ENCODE measurements at places on chromosomes 1 and 21.

- DNase-seq = no peak
Observed at GRCh38 chr1:245858022-245858721, 648.9 kb downstream of the SMYD3 start.

DNA sequence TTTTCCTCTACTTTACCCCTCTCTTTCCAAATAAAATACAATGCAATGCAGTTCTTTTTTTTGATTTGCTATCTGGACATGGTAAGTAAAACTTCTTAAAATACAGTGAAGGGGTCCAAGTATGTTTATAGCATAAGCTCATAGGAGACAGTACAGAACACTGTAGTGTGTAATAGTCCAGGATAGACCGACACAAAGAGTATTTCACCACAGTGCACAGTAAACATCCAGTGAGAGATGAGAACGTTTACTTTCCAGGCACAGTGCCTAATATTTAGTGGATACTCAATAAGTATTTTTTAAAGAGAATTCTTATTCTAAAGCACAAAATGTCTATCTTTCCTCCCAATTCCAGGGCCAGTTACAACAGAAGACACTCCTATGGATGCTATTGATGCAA lies 14.9 kb downstream of the MIA3 start:
- DNase-seq = no peak

- peak; percentile 60 for DNase-seq
Observed at GRCh38 chr1:27522432-27523336, 32.7 kb upstream of the WASF2 start.

DNA sequence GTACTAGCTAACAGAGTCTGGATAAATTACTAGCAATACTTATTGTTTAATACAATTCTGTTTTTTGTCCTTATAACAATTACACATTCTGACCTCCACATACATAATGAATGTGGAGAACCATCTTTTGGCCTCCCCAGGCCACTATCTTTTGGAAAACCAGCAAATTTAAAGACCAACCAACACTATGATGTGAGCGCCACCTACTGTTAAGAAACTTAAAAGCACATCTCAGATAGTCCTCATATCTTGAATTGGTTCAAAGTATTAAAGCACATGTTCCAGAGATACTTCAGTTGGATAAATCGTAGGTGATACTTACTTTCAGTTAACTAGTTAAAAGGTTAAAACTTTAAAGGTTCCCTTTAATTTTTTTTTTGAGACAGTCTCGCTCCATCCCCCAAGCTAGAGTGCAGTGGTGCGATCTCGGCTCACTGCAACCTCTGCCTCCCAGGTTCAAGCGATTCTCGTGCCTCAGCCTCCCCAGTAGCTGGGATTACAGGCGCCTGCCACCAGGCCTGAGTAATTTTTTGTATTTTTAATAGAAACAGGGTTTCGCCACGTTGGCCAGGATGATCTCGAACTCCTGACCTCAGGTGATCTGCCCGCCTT lies 29.3 kb upstream of the USP1 start:
- peak; percentile 25 for DNase-seq

GRCh38 chr1:207822602-207823451 lies 71.0 kb downstream of the CD46 start:
- DNase-seq = peak; percentile 44

GRCh38 chr1:37732111-37732780 lies 32.7 kb downstream of the EPHA10 start:
- DNase-seq = no peak

GRCh38 chr1:119790451-119791198 lies 20.6 kb downstream of the REG4 start:
- no peak for DNase-seq

DNA sequence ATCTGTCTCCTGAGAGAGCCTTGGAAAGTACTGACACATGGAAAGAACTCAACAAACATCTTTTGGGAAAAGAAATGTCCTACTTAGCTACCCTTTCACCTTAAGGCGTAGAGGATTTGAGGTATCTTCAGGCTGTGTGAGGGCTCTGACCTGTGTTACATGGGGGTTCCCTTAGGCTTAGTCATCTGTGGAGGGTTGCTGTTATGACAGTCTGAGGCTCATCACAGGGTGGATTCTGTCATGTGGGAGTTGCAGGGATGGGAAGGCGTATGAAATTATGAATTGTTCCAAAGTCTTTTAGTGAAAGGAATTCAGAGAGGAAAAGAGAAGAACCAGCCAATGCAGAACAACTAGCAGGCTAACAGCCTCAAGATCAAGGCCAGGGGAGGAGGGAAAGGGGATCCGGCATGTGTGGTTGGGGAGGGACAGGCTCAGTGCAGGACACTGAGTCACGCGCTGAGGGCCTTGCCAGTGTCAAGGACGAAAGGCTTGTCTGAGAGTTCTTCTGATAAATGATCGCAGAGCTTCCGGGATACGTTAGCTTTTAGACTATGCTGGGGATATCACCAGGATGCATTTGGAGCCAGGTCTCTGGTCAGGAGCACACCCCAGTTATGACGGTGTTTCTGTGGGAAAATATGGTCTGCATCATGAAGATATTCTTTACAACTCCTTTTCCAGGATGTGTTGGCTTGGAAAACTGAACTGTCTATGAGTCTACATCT lies 24.6 kb upstream of the PLA2G2C start:
- DNase-seq = no peak

GRCh38 chr1:230303822-230304221 lies 122.3 kb downstream of the PGBD5 start:
- DNase-seq = no peak

- DNase-seq = no peak
Observed at GRCh38 chr1:32818804-32819541, 1.5 kb downstream of the S100PBP start.

DNA sequence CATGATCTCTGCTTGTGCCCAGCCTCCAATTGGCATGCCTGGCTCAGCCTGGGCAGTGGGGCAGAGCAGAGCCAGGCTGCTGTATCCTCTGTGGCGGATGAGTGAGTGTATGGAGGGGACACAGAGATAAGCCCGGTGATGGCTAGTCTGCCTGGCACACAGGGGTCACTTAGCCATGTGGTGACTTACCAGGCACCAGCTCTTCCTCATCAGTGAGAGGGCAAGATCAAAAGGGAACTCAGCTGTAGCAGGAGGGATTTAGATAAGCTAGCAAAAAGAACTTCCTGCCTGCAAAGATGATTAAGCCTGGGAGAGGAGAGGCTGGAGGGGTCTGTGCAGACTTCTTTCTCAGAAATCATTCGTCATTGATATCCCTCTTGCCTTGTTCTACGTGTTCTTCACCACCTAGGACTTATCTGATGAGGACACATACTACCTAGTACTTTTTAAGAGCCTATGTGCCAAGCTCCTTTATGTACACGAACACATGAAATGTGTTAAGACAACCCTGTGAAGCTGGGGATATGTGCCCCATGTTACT lies 7.9 kb downstream of the KIF21B start:
- no peak for DNase-seq
